ENCODE measurements at places on chromosomes 2 and 18.

DNA sequence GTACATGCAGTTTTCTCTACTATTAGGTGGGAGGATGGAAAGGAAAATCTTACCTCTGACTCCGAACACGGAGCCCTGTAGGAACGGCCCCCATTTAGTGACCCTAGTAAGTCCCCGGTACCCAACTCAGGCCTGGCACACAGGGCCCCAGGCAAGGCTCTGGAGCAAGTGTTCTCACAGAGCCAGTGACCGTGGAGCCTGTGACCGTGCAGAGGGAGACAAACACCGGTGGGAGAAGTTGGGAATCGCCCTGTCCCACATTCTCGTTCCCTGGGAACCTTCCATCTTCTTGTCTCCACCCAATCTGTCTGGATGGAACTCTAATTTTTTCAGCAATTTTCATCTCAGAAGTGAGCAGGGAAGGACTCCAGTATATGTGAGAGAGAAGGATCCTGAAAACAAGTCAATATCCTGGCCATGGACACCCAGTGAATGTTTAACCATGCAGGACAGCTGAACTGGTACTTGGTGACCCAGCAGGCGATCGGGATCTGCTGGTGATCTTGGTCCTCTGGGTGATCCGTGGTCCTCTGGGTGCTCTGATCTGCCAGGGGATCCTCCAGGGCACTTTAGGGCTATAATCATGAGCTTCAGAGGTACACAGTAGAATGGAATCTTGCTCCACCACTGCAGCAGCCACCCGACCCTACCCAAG lies 348.6 kb upstream of the ID2 start:
- DNase-seq, result no peak

DNA sequence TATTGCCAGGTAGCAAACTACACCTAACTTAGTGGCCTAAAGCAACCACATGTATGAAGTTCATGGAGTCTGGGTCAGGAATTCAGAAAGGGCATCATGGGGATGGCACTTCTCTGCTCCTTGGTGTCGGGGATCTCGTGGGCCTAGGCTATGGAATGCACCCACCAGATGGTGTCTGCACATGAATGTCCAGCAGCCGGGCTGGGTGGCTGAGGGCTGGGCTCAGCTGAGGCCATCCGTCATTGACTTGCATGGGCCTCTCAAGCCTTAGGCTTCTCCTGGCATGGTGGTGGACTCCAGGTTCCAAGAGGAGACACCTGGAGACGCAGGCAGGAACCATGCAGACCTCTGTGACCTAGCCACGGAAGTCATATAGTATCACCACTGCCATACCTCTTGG lies 26.0 kb upstream of the RPL31 start:
- no peak for DNase-seq

GRCh38 chr18:50218432-50219197 lies 23.7 kb upstream of the MYO5B start:
- peak; percentile 55 for DNase-seq

DNA sequence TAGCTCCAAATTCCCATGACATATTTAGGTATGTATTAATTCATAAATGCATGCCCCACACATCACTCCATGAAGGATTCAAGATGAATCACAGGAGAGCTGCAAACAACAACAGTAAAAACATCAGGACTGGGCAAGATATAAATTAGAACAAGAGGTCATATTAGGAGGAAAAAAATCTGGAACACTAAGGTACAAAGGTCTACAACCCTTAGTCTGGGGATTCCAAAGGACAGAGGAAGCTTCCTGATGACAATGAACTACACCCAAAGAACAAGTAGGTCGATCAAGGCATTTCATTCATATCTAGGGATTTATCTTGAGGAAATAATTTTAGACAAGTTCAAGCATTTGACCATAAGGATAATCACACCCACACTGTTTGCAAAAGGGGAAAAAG lies 14.5 kb downstream of the VPS4B start:
- DNase-seq, result no peak

DNA sequence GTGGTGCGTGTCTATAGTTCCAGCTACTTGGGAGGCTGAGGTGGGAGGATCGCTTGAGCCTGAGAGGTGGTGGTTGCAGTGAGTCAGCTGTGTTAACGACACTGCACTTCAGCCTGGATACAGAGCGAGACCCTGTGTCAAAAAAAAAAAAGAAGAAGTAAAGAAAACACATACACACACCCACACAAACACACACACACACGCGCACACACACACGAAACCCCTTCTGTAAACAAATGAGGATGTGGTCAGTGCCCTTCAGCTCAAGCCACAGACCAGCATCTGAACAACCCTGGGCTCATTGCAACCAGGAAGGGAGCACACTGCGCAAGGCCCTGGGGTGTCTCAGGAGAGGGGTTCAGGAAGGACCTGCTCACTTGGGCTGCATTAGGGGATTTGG lies 47.9 kb upstream of the KCNF1 start:
- DNase-seq, result peak; percentile 15

- DNase-seq, result no peak
Measured at GRCh38 chr2:127609818-127610217, 36.1 kb upstream of the GPR17 start.

- DNase-seq, result no peak
Measured at GRCh38 chr2:159226608-159227385, 59.7 kb downstream of the WDSUB1 start.

GRCh38 chr2:222479859-222480258 lies 55.5 kb downstream of the SGPP2 start:
- DNase-seq, result no peak

DNA sequence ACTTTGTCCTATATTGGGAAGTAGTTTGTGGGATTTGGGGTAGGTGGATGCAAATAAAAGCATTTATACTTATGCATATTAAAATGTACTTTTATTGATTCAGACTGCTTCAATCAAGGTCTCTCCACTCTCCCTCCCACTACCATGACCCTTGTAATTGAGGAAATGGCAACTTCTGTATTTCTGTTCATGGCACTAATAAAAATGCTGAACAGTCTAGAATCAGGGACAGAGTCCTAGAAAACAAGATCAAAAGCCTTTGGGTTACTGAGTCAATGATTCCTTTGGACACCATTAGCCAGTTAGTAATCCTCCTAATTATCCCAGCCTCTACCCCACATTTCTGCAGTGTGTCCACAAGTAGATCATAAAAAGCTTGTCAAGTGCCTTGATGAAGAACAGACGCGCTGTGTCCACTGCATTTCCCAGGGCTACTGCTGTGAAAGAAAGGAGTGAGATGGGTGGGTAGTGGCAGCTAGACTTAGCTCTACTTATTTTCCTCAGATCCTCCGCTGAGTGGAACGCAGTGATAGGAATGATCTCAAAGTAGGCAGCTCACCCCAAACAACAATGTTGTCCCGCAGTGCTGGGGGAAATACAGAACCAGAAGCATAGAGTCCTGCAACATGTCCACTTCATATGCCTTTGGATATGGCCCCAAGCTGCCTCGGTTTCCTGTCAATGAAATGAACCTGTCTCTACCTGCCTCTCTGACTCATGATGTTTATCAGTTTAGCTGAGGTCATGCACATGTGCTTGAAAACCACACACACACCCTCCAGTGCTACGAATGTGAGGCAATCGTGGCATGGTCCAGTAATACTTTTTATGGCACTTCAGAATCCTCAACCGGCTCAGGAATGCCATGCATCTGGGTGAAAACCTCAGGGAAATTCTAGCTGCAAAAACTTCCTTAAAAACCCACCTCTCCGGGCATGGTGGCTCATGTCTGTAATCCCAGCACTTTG lies 115.5 kb downstream of the COL6A3 start:
- DNase-seq, result no peak

GRCh38 chr18:58407263-58407648 lies 221.6 kb downstream of the ALPK2 start:
- no peak for DNase-seq

DNA sequence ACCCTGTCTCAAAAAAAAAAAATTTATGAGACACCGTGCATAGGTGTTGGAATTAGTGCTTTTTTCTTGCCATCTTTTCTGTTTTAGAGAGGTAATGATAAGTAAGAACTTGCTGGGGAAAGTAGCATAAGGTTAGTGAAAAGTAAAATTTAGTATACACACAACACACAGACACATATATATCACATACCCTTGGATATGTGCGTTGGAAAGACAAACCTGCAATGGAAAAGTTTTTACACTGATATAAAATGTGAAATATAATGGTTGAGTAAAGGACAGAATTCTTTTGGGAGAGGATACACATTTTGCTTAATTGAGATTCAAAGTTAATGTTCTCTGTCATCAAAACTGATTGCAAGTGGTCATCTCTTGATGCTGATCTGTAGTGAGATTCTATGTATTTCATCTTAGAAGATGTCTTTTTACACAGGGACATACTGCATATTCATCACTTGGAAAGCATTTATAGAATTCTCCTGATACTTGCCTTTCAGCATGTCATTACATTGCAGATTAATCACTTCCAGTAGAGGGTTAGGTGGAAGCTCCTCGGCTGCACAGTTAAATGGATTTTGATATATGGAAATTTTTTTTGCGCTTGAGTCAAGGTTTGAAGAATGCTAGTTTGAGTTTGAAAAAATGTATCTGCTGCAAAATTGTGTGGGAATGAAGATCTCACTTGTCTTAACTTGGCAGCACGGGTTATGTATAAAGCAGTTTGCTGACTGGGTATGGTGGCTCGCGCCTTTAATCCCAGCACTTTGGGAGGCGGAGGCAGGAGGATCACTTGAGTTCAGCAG lies 13.5 kb downstream of the PPP1CB start:
- no peak for DNase-seq
